Chondrocyte (in vitro differentiated cells): ENCODE measurements at places on chromosomes 4 and X.

GRCh38 chr4:145103496-145103895 lies 5.4 kb downstream of the ABCE1 start:
- H3K4me3 ChIP-seq, result no peak overlapping the region
- peaks cover 5% of the 10 kb centered on the region for H3K36me3 ChIP-seq
- no peak overlapping the region for H3K27ac ChIP-seq
- no peaks in the 10 kb centered on the region for H3K27me3 ChIP-seq
- H3K4me1 ChIP-seq, result peaks cover 18% of the 10 kb centered on the region

DNA sequence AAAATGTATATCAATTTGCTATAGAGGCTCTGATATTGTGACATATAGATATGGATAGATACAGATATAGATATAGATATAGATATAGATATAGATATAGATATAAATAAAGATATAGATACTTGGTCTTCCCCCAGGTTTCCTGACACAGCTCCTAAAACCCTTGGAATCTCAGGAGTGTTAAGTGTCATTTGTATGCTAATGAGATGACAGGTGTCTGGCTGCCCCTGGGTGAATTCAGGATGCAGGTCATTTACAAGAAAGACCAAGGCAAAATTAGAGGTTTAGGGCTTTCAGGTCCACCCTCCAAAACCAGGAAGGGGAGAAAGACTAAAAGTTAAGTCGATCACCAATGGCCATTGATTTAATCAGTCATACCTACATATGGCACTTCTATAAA lies 1034.8 kb downstream of the PDHA2 start:
- H3K36me3 ChIP-seq, result no peaks in the 10 kb centered on the region
- no peaks in the 10 kb centered on the region for H3K27me3 ChIP-seq
- H3K4me1 ChIP-seq, result no peaks in the 10 kb centered on the region

DNA sequence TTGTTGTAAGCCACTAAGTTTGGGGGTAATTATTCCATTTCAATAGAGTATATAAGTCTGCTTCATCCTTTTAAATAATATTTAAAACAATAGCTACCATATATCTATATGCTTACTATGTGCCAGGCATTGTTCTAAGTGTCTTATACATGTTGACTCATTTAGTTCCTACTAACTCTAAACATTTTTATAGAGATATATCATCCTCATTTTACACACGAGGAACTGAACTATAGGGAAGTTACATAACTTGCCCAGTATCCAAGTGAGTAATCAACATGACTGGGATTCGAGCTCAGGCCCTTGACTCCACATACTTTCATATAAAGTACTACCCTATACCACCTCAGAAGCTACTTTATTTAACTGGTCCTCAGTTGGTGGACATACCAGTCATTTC lies 175.3 kb upstream of the RAI2 start:
- peaks cover 5% of the 10 kb centered on the region for H3K4me1 ChIP-seq
- no peaks in the 10 kb centered on the region for H3K36me3 ChIP-seq
- DNase-seq, result no peak
- H3K27me3 ChIP-seq, result no peaks in the 10 kb centered on the region
- H3K4me3 ChIP-seq, result no peak overlapping the region

DNA sequence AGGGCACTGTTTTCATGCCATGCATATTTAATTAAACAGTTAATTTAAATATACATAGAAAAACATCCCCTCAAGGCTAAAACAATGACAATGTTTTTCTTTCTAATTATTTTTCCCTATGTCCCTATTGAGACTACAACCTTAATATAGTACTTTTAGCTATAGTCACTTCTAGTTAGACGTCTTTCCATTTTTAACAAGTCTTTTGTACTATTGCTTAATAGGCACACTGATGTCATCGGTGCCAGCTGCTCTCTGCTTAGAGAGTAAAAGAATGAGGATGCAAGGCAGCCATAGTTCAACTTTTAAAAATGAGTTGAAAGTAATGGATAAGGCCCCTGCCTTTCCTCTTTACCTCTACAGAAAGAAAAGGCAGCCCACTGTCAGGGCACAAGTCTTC lies 191.1 kb downstream of the KCTD8 start:
- H3K27ac ChIP-seq, result no peak overlapping the region
- peaks cover 5% of the 10 kb centered on the region for H3K27me3 ChIP-seq
- no peaks in the 10 kb centered on the region for H3K4me1 ChIP-seq
- H3K36me3 ChIP-seq, result no peaks in the 10 kb centered on the region
- DNase-seq, result no peak

DNA sequence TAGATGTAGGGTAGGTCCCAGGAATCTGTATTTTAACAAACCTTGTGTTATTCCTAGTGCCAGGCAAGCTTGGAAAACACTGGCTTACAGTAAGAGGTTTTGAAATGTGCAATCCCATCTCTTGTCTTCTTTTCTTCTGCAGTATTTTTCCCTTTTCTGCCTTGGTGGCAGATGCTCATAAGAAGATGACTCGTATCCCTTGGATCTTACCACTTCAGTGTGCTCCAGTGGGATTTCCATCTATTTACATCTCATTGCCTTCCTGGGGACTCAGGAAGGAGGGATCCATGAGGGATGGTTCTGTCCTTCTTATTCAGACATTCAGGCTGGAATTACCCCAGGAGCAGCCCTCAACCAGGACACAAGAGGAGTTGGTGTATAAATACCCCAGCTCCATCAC lies 136.6 kb downstream of the NHS start:
- H3K36me3 ChIP-seq, result peaks cover 2% of the 10 kb centered on the region
- no peaks in the 10 kb centered on the region for H3K27me3 ChIP-seq
- no peaks in the 10 kb centered on the region for H3K4me1 ChIP-seq
- DNase-seq, result no peak
- H3K27ac ChIP-seq, result no peak overlapping the region
- H3K4me3 ChIP-seq, result no peak overlapping the region
